A673 (cell line): ENCODE measurements at places on chromosomes 1 and 21.

- DNase-seq, result no peak
These were observed 194.9 kb downstream of the HIVEP3 start for GRCh38 chr1:41723786-41724185.

DNA sequence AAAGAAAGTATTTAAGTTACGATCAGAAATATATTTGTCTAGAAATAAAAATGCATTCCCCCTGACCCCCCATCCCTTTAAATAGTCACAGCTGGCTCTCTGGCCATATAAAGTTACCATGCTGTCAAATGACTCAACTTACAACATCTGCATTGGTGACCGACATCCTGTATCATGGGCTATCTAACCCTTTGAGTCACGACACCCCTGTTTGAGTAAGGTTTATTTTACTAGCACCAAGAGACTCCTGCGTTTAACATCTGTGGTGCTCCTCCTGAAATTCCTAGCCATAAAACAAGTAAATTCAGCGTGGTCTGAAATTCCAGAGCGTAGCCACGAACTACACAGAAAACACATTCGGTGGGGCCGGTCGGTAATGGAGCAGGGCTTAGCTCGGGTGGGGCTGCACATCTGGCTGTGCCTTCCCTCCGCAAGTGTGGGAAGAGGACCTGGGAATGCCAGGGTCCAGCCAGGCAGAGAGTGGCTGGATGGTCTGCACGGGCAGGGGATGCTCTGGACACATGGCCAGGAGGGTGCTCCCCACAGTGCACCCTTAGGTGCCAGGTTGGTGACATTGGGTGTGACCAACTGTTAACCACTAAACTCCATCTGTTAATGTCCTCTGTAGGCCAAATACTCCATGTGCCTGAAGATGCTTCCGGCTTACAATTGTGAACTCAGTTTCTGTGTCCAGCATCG lies 53.0 kb upstream of the CLDN14 start:
- DNase-seq, result no peak

- no peak for DNase-seq
These were observed 120.8 kb downstream of the LMO4 start for GRCh38 chr1:87449348-87449963.

DNA sequence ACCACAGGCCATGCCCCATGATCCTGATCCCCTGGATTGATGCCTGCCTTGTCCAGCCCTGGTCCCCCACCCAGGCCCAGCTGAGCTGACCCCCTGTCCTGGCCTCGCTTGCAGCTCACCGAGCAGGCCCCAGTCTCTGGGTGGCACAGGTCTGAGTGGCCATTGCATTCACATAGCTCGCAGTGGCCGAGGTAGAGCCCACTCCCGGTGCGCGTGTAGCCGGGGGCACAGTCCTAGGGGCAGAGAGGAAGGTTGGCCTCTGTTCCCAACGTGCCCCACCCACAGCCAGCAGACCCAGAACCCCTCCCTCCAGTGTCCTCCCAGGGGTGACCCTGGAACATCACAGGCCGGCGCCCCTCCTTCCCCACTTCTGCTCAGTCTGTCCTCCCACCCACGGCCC lies 51.9 kb downstream of the LDLRAD2 start:
- no peak for DNase-seq

GRCh38 chr1:164648636-164649035 lies 89.7 kb downstream of the PBX1 start:
- DNase-seq, result no peak

- DNase-seq, result no peak
These were observed 25.2 kb downstream of the TP73 start for GRCh38 chr1:3677484-3677883.

- no peak for DNase-seq
These were observed 32.5 kb downstream of the RGS13 start for GRCh38 chr1:192668409-192668983.

- DNase-seq, result no peak
These were observed 9.0 kb upstream of the PRDX1 start for GRCh38 chr1:45530632-45531135.

GRCh38 chr1:189769448-189769847 lies 708.2 kb downstream of the BRINP3 start:
- DNase-seq, result no peak

DNA sequence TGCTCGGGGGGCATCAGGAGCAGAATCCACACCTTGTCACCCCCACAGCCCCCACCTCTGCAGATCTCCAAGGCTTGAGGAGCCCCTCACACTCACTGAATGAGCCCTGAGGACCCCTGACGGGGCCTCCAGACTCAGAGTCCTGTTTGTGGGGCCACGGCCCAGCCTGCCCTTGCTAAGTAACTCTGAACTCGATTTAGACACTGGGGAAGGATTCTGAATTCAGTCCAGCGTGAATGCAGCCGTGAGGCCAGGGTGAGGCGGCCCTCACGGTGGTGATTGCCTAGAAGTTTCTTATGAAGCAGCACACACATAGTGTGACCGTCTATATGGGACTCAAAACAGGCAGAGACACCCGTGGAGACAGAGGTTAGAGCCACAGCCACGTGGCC lies 58.9 kb upstream of the ADARB1 start:
- no peak for DNase-seq

DNA sequence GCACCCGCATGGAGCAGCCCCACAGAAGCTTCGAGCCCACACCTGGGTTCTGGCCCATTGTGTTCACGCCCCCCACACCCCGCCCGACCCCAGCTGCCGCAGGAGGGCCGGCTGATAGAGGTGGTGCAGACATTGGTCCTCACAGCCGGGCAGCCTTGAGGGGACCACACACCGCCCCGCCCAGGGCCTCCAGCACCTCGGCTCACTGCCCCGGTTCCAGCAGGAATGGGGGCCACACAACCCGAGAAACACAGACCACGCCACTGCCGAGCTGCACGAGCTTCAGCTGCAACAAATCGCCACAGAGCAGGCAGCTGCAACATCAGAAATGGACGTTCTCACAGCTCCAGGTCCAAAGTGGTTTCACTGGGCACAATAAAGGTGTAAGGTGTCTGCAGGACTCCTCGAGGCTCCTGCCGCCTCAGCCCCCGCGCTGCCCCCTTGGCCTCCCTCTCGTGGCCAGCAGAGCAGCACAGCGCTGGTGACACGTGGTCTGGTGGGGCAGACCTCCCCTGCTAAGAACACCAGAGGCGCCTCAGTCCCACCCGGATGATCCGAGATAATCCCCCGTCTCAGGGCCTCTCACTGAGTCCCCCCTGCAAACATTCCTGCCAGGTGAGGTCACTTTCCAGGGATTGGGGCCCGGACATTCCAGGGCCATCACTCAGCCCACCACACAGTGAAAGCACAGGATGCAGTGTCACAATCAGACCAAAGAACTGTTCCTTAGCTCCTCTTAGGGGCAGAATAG lies 62.3 kb upstream of the ADARB1 start:
- DNase-seq, result peak; percentile 52

DNA sequence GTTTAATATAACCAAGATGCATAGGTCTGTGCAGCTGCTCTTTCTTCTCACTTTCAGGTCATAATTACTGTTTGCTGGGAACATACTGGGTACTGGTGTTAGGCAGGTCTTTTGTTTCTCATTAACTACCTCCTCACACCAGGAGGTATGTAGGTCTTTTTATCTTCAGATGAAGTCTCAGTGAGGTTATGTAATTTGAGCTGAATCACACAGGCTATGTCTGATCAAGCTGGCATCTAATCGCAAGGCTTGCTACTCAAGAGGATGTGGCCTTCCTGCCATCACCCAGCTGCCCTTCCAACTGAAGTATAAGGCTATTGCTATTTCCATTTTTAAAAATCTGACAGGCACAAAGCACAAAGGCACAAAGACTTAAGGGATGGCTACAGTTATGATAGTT lies 96.4 kb downstream of the RUNX1 start:
- DNase-seq, result no peak

- no peak for DNase-seq
These were observed 42.0 kb downstream of the DENND1B start for GRCh38 chr1:197733324-197733723.
